Uterus (tissue), 4 donors: ENCODE measurements at places on chromosomes 16 and 17.

- no peak for DNase-seq
Measured at GRCh38 chr17:8375738-8376259, 705 bp downstream of the KRABD2 start.

DNA sequence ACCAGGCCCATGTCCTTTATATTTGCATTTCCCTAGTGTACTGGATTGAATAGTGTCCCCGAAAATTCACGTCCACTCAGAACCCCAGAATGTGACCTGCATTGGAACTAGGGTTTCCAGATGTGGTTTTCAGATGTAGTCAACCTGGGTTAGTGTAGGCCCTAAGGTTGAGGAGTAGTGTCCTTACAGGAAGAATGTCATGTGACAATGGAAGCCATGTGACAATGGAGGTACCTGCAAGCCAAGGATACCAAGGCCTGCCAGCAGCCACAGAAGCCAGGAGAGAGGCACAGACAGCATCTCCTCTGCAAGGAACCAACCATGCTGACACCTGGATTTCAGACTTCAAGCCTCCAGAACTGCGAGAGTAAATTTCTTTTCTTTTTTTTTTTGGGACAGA lies 5.2 kb upstream of the PRR15L start:
- no peak for DNase-seq

DNA sequence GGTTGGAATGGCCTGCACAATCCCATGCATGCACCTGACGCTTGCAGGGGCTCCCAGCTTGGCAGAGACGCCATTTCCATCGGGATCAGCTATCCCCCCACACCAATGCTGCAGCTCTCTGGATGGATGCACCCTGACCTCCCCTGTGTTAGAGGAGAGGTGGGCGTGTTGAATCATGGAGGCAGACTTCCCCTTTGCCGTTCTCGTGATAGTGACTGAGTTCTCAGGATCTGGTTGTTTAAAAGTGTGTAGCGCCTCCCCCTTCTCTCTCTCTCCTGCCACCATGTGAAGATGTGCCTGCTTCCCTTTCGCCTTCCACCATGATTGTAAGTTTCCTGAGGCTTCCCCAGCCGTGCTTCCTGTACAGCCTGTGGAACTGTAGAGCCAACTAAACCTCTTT lies 17.8 kb upstream of the KCNH6 start:
- no peak for DNase-seq

DNA sequence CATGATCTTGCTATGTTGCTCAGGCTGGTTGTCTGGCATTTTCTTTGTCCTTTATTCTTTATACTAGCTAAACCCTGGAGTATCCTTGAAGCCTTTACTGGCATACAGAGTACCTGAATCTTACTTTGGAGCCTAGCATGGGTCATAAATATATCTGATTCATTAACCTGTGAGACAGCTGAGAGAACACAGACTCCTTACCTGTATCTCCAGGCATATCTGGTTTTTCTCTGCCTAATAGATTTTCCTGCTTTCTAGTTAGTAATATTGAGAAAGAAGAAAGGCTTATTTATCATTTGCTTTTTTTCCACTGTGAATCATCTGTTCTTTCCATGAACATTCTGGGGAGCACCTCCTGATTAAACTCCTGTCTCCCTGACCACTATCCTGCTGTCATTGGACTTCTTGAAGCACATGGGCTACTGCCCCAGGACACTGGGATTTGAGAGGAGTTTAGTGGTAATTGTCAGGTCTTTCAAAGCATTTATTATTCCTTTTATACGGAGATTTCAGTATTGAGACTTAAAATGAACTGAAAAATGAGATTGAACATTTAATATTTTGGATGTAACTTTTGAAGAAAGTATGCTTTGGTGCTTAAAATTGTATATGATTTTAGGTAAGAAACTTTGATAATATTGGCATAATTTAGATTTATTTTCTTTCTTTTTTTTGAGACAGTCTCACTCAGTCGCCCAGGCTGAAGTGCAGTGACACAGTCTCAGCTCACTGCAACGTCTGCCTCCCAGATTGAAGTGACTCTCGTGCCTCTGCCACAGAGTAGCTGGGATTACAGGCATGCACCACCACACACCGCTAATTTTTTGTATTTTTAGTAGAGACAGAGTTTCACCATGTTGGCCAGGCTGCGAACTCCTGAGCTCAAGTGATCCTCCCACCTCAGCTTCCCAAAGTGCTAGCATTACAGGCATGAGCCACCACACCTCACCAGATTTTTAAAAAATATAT lies 8.6 kb downstream of the PDP2 start:
- no peak for DNase-seq

GRCh38 chr17:41748275-41748674 lies 13.8 kb upstream of the HAP1 start:
- no peak for DNase-seq

GRCh38 chr17:73410586-73411312 lies 98.9 kb upstream of the CDC42EP4 start:
- no peak for DNase-seq

- no peak for DNase-seq
Measured at GRCh38 chr16:3187798-3188674, at the start of gene OR1F1. Gene OR1F1, plus strand, starts transcription at chr16:3188204.

DNA sequence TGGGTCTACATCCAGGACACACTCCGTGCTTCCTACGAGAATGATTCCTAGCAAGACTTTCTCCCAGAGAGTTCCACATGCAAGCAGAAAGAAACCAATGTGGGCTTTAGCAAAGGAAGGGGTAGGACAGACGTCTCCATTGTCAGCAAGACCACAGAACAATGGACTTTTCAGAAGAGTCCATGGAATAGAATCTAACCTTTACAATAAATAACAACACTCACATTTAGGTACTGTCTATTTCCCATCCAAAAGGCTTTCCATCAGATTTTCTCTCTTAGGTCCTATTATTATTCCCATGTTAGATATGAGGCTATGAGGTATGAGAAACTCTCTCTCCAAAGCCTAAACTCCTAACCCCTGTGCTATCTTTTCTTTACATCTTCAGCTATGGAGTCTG lies 360.9 kb downstream of the GRIN2A start:
- DNase-seq = no peak

GRCh38 chr16:47323241-47323640 lies 137.6 kb downstream of the ITFG1 start:
- no peak for DNase-seq

DNA sequence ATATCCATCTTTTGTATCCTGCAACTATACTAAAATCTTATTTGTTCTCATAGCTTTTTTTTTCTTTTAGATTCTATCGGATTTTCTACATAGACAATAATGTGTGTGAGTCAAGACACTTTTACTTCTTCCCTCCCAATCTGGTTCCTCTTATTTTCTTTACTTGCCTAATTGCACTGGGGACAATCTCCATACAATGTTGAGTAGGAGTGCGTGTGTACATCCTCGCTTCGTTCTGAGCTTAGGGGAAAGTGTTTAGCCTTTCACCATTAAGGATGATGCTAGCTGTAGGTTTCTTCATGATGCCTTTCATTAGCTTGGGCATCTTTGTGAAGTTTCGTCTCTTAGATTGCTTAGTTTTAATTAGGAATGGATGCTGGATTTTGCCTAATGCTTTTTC lies 2.9 kb downstream of the SPATA32 start:
- no peak for DNase-seq

DNA sequence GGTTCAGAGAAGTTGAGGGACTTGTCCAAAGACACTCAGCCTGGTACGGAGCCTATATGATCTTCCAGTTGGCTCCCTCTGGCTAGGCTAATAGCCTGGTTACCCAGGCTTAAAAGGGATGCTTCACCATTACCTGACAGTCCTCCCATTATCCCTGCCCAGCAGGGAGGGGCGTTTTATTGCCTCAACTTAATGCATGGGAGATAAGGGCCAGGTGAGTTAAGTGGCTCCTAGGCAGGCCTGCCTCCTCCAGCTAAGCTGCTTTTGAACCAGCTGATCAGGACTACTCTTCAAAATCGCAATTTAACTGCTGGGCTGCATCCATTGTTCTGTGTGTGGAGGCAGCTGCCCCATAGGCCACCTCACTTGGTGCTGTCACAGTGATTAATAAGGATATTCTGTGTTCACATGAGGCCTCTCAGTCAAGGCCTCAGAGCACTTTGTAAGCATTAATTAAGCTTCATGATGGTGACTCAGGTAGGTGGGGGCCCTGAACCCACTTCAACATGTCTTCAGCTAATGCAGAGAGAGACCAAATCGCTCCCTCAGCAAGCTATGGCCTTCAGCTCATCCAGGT lies 27.9 kb downstream of the SMPD3 start:
- DNase-seq = no peak

- DNase-seq = no peak
Measured at GRCh38 chr17:5913032-5913531, 157.1 kb upstream of the WSCD1 start.

DNA sequence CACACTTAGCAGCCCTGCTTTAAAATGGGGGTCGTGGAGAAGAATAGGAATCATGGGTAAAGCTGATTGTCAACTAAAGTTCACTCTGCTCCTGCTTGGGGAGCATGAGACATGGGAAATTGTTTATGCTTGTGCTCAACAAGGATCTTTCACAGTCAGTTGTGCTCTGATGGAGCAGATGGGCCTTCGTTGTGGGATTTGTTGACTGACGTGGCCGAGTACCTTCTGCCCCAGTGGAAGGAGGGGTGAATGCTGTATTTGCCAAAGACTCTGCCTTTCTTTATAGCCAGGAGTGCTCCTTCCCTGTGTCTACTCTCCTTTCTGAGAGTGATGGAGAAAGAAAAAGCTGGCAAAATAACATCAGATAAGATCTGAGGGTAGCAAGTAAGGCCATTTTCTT lies 11.4 kb downstream of the ARSG start:
- DNase-seq = no peak

GRCh38 chr16:67632415-67633172 lies 12.3 kb upstream of the CARMIL2 start:
- no peak for DNase-seq

DNA sequence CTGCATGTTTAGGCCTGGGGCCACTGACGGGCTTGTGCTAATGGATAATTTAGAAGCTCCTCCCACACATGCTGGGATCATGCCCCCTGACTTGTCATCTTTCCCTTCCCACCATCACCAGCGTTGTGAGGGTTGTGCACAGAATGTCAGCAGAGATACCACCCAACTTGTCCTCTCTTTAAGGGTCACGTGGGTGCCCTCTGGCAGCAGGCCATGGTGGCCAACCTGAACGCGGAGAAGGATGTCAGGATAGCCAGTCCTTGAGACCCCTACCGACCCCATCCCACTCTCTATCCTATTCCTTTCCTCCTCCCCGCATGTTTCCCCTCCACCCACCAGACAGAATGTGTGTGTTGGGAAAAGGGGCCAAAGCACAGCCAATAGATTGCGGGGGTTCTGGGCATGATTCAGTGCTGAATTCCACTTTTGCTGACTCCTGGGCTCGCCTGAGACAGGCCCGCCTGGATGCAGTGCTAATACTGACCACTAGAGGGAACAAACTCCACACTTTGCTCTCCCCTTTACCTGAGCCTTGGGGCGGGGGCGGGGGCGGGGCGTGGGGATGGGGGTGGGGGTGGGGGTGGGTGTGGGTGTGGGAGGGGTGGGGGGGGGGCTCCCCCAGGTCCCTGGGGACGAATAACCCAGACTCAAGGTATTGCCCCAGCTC lies at the start of gene GH2:
Gene GH2 (minus strand): TSS at position 10 of the 667 bp plus-strand sequence. CDS start 143 bp downstream, outside the sequence.
- peak; percentile 28 for DNase-seq

DNA sequence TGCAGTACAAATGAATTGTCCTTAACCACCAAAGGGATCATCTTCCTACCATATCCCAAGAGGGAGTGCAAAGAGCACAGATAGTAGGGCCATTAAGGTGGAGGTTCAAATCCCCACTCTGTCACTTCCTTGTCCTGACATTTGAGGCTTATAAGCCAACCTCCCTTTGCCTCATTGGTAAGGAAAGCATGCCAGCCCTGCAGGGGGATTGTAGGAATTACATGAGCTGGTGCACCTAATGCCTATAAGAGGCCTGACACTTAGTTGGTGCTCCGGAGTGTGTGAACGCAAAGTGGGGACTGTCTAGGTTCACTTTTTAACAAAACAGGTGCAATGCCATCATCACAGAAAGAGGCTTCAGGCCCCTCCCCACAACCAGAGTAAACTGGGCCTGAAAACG lies 374.4 kb downstream of the SNX29 start:
- DNase-seq = no peak

- no peak for DNase-seq
Measured at GRCh38 chr17:17884391-17885357, 47.9 kb upstream of the SREBF1 start.

DNA sequence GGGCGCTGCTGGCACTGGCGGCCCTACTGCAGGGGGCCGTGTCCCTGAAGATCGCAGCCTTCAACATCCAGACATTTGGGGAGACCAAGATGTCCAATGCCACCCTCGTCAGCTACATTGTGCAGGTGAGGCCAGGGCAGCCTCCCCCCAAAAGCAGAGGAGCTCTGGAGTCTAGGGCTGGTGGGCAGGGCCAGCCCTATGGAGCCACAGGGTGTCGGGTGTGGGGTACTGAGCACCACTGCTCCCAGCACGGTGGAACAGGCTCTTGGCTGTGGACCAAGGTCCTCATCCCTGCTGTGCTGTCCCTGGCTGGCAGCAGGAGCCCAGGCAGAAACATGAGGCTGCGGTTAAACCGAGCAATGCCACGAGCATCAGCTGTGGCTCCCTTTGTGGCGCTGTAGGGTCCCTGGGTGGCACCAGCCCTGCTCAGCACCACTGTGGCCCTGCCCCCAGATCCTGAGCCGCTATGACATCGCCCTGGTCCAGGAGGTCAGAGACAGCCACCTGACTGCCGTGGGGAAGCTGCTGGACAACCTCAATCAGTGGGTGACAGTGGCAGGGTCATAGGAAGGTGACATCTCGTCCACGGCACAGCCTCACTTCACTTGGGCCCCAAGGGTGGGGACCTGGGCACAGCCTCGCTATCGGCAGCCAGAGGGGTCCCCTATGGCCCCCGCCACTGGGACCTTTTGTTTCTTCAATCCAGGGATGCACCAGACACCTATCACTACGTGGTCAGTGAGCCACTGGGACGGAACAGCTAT lies 1.1 kb downstream of the DNASE1 start:
- no peak for DNase-seq

DNA sequence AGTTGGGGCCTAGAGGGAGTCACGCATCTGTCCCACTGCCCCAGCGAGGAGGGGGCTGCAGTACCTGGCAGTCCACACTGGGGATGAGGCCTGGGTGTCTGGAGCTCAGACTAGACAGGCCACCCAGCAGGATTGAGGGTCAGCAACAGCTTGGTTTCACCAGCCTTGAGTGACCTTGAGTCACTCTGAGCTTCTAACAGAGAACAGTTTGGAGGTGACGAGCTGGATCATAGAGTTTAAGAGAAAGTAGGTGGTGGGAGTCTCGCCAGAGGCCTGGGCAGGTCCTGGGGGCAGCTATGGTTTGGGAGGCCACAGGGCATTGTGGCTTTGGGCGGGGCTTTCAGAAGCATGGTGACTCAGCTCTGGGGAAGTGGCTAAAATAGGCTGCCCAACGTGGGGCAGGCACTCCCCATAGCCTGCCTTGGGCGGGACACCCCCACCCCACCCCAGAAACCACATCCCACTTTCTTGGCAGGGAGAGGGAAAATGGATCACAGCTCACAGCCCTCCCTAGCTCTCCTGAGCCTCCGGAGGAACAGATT lies 20.5 kb downstream of the CDC42EP4 start:
- peak; percentile 67 for DNase-seq

DNA sequence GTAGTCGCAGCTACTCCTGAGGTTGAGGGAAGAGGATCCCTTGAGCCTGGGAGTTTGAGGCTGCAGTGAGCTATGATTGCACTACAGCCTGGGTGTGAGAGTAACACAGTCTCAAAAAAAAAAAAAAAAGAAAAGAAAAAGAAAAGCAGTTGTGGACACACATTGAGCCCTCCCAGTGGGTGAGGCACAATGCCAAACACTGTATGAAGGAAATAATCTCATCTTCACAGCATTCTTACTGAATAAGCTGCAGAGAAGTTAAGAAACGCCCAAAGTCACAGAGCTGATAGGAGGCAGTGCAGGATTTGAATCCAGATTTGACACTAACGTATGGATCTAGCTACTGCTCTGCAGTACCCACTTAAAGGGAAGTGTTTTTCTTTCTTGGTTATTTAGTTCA lies 5.9 kb upstream of the LYZL6 start:
- DNase-seq = no peak
